Muscle of arm (tissue), 14 donors: ENCODE measurements at places on chromosomes 5 and 9. TPM values are rescaled to one million over a fixed set of nuclear protein-coding genes. Genes with fewer than 3 reads are reported as not detected.

Gene DIPK1B
- 16.6 TPM for polyA plus RNA-seq

Gene WNT8A
- polyA plus RNA-seq = not detected

Gene FOXI1
- not detected for polyA plus RNA-seq

DNA sequence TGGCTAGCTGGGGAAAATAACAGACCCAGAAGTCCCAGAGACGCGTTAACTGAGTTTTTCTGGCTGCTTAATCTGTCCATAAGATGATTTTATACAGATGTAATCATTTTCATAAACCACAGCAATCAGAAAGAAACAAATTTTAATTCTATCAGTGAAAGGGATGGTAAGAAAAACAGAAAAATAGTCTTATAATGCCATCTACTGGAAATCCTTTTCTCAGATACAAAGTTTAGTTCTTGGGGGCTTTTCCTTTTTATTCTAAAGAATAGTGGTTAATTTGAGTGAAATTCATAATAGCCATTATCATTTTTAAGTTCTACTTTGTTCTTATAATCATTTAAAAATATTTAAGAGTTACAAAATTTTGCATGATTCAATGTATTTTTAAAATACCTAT is 44.4 kb downstream of the DROSHA start:
- no peak for DNase-seq

GRCh38 chr9:77832639-77833038 is 184.5 kb upstream of the GNA14 start:
- peak; percentile 30 for DNase-seq

GRCh38 chr5:105816961-105817360 is 1853.8 kb downstream of the EFNA5 start:
- no peak for DNase-seq

GRCh38 chr5:172028167-172028566 is 21.7 kb upstream of the FBXW11 start:
- no peak for DNase-seq
